ENCODE measurements at places on chromosomes 5 and 9.

DNA sequence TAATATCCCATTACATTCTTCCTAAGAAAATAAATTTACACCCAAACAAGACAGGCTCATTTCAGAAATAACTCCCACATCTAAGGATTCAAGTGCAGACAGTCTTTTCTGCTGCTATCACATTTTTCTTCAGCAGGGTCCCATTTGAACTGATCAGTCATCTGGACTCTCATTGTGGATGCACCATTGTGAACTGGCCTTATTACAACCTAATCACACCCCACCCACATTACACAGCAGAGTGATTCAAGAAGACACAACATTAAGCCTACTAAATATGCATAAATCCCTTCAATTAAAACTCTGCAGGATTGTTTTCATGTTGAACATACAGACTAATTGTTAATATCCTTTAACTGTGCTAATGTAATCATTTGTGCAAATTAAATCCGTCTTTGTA, 146.2 kb downstream of the CDH12 start:
- no peak for DNase-seq

- DNase-seq: no peak
Observed at GRCh38 chr5:10421896-10422691, 19.6 kb upstream of the ROPN1L start.

- DNase-seq: no peak
Observed at GRCh38 chr5:56516035-56516434, 282.9 kb upstream of the ANKRD55 start.

DNA sequence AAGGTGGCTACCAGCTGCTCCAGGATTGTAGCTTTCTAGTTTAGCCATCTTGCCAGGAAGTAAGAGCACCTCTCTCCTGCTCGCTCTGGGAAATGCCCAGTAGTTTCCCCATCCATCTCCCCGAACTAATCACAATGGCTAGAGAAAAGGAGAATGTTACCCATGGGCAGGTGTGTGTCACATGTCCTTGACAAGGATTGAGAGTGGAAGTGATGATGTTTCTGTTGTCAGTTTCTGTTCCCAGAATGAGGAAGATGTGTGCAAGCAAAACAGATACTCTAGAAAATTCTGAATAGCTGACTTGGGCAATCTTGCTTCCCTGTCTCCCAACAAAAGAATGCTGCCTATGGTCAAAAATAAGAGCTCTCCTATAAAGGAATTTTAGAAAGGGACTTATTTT, 429.5 kb downstream of the EBF1 start:
- no peak for DNase-seq

DNA sequence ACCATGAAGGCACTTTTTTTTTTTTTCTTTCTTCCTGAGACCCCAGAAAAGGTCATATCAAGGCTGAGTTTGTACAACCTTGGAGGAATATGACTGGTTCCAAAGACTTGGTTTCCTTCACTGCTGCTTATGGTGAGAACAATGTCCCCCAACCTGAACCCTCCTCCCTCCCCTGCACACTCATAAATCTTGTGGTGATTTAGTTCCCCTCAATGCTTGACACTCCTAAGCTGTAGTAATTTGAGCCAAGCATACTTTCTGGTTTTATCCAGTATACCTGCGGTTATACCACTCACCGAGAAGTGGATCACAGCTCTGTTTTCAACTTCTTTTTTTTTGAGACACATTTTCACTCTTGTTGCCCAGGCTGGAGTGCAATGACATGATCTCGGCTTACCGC, 149.9 kb upstream of the KLF4 start:
- no peak for DNase-seq

DNA sequence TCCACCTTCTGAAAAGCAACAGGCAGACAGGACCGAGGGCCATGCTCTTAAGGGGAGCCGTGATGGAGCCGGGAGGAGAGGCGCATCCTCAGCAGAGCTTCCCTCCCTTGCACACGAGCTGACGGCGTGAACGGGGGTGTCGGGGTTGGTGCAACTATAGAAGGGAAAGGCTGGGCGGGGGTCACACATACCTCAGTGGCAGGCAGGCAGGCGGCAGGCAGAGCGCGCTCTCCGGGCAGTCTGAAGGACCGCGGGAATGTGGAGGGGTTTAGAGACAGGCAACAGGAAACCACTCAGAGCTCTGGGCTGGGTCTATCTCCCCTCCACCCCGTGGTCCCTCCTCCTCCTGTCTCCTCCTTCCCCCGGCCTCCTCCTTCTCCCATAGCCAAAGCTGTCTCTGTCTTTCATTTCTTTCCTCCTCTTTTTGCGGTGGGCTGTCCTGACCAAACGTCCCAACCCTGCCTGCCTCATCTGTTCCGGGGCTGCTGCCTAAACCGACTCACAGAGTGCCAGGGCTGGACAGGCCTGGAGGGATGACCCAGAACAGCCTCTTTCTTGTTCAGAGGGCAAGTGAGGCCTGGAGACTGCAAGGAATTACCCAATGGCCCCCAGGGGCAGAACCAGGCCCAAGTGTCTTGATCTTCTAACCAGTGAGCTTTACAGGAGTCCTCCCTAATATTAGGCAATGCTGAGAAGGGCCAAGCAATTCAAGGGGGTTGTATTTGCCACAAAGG, at the start of gene SPARC:
SPARC (minus strand) TSS at position 242 of the 734 bp plus-strand sequence. CDS start 10,727 bp downstream, outside the sequence.
- DNase-seq: peak; percentile 80

DNA sequence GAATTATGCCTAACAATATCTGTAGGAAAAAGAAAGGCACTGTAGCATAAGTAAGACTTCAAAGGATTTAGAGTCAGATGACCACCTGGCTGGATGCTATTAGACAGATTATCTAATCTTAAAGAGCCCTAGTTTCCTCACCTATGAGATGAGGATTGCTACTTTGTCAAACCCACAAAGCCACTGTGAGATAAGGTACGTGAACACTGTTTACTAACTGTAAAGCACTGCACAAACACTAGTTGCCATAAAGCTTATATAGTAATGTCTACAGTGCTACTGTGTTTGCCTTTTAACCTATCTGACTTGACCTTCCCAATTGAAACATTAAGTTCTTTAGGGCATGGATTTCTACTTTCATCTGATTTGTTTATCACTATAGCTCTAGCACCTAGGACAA, 10.3 kb downstream of the TRMO start:
- DNase-seq: no peak

GRCh38 chr9:117733465-117733864, 29.3 kb downstream of the TLR4 start:
- no peak for DNase-seq

- DNase-seq: no peak
Observed at GRCh38 chr5:94240596-94240992, 377.8 kb downstream of the KIAA0825 start.

Measured in nephron progenitor cell (in vitro differentiated cells).